ENCODE measurements at places on chromosomes 4 and X. TPM values are rescaled to one million over a fixed set of nuclear protein-coding genes. Genes with fewer than 3 reads are reported as not detected.

The TLL1 gene
- 2.9 TPM for total RNA-seq

The PARM1 gene
- 91.8 TPM for total RNA-seq

The PLS3 gene
- total RNA-seq: 69.5 TPM

DNA sequence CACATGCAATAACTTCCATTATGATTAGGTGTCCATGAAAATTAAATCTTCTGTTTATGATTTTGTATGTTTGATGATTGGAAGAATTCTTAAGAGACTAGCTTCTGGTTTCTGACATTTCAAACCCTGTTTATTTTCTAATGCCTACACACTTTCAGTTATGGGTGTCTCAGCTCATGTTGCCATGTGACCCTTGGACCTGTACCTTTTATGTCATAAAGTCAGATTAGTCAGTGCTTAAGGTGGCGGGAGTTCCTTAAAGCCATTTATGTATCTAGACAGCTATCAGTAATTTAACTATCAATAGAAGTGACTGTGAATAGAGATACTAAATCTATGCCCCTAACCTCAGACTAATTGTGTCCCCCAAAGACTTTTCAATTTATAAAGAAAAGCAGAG lies 155.6 kb downstream of the GBA3 start:
- no peak for DNase-seq

DNA sequence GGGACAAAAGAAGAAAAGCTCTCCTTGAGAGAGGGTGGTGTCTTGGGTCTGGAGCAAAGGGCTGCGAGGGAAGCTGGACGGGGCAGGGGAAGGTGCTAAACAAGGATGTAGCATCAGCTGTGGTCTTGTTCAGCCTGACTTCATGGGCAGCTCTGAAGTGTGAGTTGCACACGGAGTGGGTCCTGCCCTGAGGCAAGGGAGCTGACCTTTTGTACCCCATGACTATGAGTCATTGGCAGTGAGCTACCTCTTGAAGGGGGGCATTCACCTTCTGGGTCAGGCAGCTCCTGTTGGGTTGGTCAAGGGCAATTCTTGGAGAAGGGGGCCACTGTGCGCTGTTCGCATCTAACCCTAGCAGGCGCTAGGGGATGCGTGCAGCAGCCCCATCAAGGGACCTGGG lies 151.8 kb downstream of the SMIM20 start:
- DNase-seq: no peak

DNA sequence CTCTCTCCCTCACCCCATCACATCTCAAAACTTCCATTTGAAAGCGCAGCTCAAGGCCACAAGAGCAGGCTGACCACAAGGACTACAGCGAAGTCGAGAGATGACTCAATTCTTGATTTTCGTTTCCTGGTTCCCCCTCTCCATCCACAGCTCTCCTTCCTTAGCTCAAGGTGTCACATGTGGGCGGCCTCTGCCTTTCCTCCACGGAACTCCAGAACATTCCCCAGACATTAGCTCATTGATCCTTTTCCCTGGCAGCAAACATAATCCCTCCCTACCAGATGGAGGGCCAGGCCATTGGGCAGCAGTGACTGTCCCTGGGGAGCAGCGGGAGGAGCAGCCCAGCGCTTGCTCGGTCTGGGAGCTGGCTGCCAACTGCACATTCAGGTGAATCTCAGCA lies 56.3 kb downstream of the CCDC149 start:
- no peak for DNase-seq

- no peak for DNase-seq
These were observed 59.0 kb upstream of the FGFBP2 start for GRCh38 chr4:16021804-16022560.

The IL3RA gene
- 9.9 TPM for total RNA-seq

The ARR3 gene
- not detected for total RNA-seq

DNA sequence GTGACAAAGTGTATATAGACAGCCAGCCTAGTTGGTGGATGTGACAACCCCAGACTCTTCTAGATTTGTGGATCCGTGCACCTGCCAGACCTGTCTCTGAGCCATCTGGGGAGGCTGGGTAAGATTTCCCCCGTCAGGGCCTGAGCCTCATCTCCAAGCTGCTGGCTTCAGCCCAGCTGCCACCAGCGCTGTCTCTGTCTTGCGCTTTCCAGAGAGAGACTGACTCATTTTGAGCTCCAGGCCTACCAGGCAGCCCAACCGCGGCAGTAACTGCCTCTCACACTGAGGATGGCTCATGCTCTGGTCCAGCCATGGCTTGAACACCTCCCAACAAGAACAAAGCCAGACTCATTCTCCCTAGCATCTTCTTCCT lies 26.4 kb downstream of the NOP14 start:
- no peak for DNase-seq

DNA sequence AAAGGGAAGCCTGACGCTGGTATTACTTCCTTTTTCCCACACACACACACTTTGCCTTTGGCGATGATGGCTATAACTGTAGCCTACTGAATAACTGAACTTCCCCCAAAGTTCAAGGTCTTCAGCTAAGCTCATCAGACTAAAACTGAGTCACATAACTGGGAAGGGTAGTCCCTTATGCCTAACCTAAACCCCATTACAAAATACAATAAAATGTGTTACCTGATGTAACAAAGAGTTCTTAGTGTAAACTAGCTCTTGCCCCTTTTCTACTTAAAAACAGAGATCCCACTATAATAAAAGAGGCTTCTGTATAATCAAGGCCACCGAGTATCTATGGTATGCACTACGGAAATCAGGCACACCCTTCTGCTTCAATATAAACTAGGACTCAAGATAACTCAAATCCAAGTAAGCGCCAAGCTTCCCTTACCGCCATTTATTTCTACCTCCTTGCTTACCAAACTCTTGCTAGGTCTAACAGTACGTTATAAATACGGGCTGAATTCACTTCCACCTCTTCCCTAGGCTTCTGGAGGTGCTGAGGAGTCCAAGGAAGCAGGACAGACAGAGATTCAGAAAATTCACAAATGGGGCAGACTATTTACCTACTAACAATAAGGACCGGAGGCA lies 2.4 kb downstream of the OTUD4 start:
- no peak for DNase-seq

The PFKFB1 gene
- 2.5 TPM for total RNA-seq

- no peak for DNase-seq
These were observed 467.7 kb downstream of the NKX6-1 start for GRCh38 chr4:84031401-84031800.

DNA sequence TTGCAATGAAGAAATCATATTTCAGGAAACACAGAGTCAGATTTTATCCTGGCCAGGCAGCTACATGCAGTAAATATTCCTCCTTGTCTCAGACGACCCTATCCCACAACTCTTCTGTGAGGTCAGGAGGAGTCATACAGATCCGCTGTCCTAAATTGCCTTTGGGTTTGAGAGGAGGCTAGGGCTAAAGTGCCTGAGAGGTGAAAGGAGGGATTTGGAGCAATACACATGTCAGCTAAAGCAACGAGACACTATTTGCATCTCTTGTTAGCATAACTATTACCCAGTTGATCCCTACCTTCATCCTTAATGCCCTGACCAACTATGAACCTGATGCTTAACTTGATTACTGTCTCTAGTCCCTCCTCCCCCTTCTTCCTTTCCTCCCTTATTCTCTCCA lies 98.6 kb downstream of the TBC1D19 start:
- no peak for DNase-seq

The RCHY1 gene
- total RNA-seq: 57.3 TPM

The PAK3 gene
- 0.47 TPM for total RNA-seq

GRCh38 chr4:142367418-142368180 lies 478.5 kb downstream of the INPP4B start:
- DNase-seq: no peak
